ENCODE measurements at places on chromosomes 4 and X.

DNA sequence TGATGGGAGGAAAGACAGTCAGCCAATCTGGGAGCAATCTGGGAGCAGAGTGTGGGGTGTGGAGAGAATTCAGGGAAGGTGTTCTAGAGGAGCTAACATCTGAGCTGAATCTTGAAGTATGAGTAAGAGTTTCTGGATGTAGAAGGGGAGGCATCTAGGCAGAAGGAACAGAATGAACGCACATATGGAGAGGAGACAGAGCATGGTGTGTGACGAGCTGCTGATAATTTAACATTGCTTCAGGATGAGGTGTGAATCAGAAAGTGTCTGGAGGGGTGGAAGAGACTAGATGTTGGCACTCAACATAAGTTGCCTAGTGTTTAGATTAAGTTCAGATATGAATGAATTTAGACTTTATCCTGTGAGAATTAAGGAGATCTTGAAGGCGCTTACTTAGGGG is 58.9 kb downstream of the CPE start:
- peak; percentile 18 for DNase-seq

- DNase-seq = no peak
These were observed 166.0 kb downstream of the STAG2 start for GRCh38 chrX:124127496-124127895.

GRCh38 chr4:33080275-33080674 is 2360.1 kb downstream of the PCDH7 start:
- no peak for DNase-seq

DNA sequence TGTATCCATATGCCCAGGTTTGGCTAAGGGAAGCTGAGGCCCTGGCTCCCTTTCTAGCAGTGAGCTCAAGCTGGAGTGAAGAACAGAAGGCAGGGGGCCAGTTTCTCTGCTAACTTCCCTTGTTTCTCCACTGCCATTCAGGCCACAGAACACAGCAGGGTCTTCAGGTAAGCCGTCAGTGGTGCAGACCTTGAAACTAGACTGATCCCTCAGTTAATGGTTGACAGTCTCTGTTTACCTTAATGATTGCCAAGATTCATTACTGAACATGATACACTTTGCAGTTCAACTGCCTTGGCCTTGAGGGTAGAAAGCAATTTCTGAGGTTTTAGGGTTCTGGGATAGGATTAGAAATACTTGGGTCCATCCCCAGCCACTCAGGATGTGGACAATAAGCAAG is 8.9 kb upstream of the GJB1 start:
- no peak for DNase-seq

GRCh38 chrX:153533091-153533490 is 15.6 kb downstream of the ATP2B3 start:
- no peak for DNase-seq

GRCh38 chr4:94127707-94128328 is 79.8 kb upstream of the SMARCAD1 start:
- no peak for DNase-seq

- no peak for DNase-seq
These were observed 18.7 kb upstream of the FMR1NB start for GRCh38 chrX:147962476-147962875.

DNA sequence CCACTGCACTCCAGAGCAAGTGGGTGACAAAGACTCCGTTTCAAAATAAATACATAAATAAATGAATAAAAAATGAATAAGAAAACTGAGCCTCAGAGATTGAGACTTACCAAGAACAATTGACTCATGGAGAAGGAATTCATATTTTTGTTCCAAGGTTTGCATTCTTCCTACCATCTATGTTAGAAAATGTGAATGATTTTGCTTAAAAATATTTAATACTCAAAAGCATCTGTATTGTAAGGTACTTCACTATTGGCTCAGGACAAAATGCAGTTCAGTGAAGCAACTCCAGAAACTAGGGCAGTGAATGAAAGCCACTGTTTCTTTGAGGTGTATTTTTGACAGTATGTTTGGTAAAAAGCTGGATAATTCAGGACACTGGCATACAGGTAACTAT is 54.1 kb downstream of the XAGE2 start:
- no peak for DNase-seq

DNA sequence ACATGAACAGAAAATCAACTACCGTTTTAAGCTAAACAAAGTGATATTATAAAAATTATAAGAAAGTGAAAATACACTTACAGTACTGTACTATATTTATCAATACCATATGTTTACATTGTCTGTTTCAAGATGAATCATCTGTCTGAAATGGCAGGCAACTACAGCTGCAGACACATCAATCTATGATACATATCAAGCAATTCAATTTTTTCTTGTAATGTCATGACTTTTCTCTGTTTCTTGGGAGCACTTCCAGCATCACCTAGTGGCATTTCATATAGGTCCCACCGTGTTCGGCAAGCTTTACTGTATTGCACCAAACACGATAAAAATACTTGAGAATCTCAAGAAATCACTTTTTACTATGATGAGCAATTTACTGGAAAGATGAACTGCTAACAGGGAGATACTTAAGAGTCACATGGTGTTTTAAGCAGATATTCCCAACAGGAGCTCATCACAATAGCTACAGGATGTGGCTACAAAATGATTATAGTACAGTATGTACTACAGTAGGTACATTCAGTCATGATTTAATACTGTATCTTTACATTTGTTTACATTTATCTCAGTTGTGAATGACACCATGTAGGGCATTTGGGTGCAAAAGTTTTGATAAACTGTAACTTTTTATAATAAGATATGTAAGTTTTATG is 207.4 kb downstream of the ADAM29 start:
- DNase-seq = no peak

DNA sequence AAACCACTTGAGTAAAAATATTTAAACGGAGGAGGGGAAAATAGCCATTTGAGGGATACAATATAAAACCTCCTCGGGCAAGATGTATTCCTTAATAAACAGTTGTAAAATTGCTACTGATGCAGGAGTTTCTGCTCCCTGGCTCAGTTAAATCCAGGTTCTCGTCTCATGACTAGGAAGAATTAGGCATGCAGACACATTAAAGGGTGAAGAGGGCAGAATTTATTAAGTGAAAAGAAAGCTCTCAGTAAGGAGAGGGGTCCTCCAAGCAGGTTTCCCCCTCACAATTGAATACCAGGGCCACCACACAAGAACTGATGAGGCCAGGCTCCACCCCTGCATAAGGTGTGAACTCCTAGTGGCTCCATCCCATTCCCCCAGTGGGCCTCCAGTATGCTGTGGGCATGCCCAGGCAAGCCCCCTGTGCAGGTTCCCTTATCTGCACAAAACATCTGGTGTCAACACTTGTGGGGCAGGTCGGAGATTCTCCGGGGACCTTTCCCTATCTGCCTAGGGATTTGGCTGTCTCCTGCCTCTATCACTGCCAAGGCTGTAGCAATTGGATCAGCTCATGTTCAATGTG is 80.4 kb downstream of the HS6ST2 start:
- DNase-seq = no peak

- DNase-seq = peak; percentile 87
These were observed 67.0 kb downstream of the SLC7A11 start for GRCh38 chr4:138174981-138175794.

DNA sequence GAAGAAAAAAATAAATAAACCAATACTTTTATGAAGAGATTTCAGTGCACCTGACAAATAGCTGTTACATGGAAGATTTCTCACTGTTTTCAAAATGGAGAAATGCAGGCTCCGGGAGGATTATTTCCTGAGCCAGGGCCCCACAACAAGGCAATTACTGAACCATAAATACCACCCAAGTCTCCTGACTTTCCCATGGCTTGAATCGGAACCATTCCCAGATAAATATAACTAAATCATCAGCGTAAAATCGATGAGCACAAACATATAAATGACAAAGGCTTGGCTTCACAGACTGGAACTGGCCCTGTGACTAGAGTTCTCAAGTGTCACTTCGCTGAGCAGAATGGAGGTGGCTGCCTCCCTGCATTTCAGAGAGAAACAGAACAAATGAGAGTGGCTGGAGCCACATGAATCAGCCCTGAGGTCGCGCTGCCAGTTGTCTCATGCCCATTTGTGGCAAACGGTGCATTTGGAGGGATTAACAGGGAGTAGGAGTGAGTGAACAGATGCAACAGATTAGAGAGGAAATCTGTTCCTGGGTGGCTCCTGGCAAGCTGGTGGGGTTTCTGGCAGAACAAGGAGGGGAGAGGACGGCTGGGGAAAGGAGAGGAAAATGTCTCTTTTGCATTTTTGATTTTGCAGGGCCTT is 57.3 kb upstream of the STIM2 start:
- DNase-seq = peak; percentile 85

DNA sequence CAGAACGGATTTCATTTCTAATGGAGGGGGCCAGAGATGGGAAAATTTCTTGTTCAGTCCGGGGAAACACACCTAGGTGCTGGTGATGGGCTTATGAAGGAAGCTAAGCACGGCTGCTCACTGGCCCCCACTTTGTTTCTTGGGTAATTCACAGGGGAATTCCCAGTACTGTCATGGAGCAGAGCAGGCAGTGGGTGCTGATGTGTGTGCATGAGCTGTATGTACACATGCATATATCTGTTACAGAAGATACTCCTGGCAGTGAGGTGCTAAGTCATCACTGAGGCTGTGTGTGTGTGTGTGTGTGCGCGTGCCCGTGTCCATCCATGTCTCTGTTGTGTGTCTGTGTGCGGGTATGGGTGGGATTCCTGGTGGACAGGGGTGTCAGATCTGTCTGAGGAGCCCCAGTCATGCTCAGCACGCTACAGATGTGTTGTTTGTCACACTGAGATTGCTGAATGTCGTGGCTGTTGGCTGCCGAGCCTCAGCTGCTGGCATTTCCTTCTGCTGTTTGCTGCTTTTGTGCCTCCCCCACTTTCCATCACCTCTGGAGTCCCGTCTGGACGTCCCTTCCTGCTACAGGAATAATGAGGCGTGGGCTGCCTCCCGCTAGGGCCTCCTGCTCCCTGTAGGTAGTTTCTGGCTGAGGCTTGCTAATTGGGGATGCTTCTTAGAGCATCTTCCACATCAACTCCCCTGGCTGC is 53.3 kb downstream of the JADE1 start:
- DNase-seq = peak; percentile 1

GRCh38 chr4:123485601-123486000 is 89.0 kb downstream of the SPRY1 start:
- no peak for DNase-seq

GRCh38 chr4:154998284-154998683 is 210.2 kb upstream of the NPY2R start:
- no peak for DNase-seq

DNA sequence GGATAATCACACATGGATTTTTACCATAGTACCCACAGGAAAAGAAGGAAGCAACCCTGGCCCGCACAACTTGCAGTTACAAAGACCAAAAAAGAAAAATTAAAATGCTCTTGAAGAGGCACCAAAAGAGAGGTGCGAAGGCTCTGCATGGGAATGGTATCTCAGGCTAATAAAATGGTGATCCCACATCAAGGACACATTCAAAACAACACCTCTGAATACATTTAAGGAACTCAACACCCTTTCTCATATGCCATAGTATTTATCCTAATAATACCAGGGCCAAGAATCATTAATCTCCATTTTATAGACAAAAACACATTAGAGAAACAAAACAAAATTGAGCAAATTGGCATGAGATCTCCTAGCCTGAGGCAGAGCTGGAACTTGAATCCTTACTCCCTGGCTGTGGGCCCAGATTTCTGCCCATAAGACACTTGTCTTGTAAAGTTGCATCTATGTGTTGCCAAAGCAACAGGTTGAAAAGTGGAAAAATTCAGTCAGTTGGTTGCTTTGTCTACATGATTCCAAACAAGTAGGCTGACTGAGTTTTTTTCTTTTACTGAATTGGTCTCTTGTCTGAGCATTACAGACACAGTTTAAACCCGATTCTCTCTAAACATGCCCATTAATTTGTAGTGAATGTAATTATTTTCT is 33.5 kb downstream of the GUCY2F start:
- no peak for DNase-seq

DNA sequence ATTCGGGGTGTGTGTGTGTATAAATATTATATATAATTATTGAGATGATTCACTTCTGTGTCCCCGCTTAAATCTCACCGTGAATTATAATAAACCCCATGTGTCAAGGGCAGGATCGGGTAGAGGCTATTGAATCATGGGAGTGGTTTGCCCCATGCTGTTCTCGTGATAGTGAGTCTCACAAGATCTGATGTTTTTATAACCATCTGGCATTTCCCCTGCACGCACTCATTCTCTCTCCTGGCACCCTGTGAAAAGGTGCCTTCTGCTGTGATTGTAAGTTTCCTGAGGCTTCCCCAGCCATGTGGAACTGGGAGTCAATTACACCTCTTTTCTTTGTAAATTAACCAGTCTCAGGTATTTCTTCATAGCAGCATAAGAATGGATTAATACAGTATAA is 851.4 kb upstream of the AGA start:
- no peak for DNase-seq

DNA sequence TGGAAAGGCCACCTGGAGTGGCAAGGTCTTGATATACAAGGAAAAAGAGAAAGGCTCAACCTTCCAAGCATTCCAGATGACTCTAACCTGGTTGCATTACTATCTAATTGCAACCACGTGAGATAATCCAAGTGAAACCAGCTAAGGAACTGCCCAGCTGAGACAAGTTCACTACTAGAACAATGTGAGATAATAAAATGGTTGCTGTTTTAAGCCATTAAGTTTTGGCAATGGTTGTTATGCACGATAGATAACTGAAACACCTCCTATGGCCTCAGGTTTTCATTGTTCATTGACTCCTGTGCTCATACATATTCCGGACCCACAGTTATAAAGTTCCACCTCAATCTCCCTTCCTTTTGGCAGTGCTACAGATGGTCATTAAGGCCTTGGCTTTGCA is 9.2 kb upstream of the CXorf66 start:
- no peak for DNase-seq

GRCh38 chrX:70087857-70088630 is 25.8 kb downstream of the OTUD6A start:
- DNase-seq = no peak

DNA sequence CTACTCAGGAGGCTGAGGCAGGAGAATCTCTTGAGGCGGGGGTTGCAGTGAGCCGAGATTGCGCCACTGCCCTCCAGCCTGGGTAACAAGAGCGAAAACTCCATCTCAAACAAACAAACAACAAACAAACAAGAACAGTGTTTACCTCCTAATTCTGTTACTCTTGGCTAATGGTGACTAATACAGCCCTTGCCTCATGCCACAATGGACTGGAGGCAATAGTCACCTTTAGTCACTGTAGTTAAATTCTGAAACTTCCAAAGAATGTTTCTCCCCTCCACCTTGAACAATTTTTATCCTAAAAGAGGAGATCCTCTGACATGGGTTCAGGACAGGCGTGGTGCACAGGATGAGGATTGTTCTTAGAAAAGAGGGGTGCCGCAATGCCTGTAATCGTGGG is 241.2 kb upstream of the CTSO start:
- no peak for DNase-seq

- no peak for DNase-seq
These were observed 1.6 kb downstream of the GRIA2 start for GRCh38 chr4:157221895-157222770.

GRCh38 chr4:90025248-90025647 is 101.9 kb upstream of the CCSER1 start:
- peak; percentile 50 for DNase-seq

- DNase-seq = no peak
These were observed at the start of gene NSUN7 for GRCh38 chr4:40749717-40750460. NSUN7 (plus strand) TSS chr4:40749955; CDS start chr4:40750694, 739 bp downstream.

Measured in NCI-H1694 treated with DMSO at 0.1 percent for 48 hours (cell line).